ENCODE measurements at places on chromosomes 7 and 10. TPM values are rescaled to one million over a fixed set of nuclear protein-coding genes. Genes with fewer than 3 reads are reported as not detected.

DNA sequence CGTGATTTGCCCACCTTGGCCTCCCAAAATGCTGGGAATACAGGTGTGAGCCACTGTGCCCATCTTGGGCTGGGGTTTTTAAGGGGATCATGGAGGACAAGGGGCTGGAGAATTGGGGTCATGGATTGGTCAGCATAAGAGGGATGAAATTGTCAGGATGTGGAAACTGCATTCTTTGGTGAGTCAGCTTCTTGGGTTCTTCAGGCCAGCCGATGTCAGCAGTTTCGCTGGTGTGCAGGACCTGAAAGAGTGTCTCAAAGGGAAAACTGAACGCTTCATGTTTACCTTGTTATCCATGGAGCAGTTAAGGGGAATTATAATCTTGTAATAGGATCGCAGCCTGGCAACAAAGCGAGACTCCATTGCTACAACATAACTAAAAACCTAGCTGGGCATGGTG lies 13.0 kb downstream of the GALNT17 start:
- DNase-seq, result no peak

Gene TAS2R41
- not detected for total RNA-seq

DNA sequence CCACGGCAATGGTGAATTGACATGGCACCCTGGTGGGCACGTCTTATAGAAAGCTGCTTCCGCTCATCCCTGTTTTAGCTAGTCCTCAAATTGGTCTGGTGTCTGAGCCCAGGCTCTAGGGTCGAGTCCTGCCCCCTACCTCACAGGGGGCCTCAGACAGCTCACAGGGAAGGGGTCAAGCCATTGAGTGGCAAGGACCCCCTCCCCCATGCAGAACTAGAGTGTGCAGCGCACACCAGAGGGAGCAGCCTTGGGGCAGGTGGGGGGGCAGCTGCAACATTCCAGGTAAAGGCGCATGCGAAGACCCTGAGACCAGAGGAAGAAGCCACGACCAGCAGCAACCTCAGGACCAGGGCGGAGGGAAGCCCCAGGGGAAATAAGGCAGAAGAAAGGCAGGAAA lies 240.4 kb upstream of the PPP2R2D start:
- DNase-seq, result no peak

Gene CLDN4
- 0.14 TPM for total RNA-seq

Gene DLX6
- not detected for total RNA-seq

Gene MSMB
- total RNA-seq, result not detected

Data from activated CD4-positive, alpha-beta memory T cell treated with anti-CD3 and anti-CD28 coated beads for 36 hours (primary cell).